ENCODE measurements at places on chromosomes 1 and 21.

GRCh38 chr1:201562659-201563405 lies 23.9 kb downstream of the NAV1 start:
- DNase-seq, result no peak

DNA sequence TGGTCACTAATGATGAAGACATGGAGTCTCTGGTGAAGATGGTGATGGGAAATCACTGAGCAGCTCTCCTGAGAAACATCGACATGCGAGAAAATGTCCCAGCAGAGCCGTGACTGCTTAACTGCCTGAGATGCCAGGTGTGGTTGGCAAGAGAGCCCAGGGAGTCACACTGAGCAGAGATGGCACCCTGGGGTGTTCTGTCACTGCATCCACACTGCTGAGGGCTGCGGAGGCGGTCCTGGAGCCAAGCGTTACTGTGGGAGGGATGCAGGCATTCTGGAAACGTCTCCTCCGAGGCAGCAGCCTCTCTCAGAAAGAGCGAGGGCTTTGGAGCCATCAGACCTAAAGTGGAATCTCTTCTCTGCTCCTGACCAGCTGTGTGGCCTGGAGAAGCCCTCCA lies 57.2 kb downstream of the EPHB2 start:
- no peak for DNase-seq

- DNase-seq, result peak; percentile 72
Observed at GRCh38 chr21:45592208-45592619, 50.0 kb upstream of the SLC19A1 start.

DNA sequence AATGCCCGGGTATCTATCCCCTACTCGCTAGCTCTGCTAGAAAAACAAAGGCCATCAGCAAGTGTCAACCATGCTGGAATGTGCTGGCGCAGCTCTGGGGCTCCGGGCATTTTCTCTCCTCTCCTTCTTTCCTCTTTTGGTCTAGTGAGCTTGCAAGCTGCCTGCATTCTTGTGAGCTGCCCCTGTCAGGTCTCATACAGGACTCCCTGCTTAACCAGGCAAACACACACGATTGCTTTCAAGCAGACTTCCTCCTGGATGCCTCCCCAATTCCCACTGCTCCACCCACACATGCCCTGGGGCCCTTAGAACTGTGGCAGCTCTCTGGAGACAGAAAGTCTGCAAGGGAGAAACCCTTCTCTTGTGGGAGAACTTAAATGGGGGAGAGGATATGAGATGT lies 35.7 kb upstream of the SUCO start:
- no peak for DNase-seq

DNA sequence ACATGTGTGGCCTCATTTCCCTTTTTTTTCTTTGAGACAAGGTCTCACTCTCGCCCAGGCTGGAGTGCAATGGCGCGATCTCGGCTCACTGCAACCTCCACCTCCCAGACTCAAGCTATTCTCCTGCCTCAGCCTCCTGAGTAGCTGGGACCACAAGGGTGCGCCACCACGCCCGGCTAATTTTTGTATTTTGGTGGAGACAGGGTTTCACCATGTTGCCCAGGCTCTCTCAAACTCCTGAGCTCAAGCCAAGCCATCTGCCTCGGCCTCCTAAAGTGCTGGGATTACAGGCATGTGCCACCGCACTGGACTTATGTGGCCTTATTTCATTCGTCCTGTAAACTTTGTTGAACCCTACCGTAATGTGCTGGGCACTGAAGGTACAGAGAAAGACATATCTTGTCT lies 569 bp upstream of the WARS2 start:
- peak; percentile 23 for DNase-seq

DNA sequence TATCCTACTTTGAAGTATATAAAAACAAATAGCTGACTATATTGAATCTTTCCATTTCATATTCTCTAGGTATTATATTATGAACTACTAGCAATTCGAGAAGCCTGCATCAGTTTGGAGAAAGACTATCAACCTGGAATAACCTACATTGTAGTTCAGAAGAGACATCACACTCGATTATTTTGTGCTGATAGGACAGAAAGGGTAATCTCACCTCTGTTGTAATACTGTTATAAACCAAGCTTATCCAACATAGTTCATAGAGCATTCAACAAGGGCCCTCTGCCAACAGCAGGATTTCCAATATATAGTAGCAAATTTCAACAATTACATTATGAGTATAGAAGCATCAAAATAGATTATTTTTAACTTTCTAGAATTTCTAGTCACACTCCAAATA lies 43.7 kb upstream of the TEKT2 start:
- DNase-seq, result no peak

GRCh38 chr1:3679098-3679555 lies 26.8 kb downstream of the TP73 start:
- no peak for DNase-seq

- DNase-seq, result no peak
Observed at GRCh38 chr1:153356392-153357075, 1.1 kb upstream of the S100A9 start.

DNA sequence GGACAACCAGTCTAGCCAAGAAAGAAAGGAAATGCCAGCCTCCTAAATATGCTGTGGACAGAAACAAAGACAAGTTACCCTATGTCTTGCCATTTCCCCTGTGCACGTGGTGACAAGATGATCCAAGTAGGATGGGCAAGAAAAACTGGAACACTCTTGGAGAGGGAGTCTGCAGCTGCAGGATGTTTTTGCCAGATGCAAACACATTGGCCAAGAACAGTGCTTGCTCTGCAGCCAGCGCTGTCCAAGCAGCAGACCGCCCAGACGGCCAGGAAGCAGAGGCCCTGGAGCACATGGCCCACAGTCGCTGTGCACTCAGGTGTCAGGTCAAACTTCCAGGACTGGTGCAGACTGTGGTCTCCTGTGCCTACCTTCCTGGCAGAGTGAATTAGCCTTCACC lies 189.3 kb downstream of the SLC35F3 start:
- DNase-seq, result no peak

DNA sequence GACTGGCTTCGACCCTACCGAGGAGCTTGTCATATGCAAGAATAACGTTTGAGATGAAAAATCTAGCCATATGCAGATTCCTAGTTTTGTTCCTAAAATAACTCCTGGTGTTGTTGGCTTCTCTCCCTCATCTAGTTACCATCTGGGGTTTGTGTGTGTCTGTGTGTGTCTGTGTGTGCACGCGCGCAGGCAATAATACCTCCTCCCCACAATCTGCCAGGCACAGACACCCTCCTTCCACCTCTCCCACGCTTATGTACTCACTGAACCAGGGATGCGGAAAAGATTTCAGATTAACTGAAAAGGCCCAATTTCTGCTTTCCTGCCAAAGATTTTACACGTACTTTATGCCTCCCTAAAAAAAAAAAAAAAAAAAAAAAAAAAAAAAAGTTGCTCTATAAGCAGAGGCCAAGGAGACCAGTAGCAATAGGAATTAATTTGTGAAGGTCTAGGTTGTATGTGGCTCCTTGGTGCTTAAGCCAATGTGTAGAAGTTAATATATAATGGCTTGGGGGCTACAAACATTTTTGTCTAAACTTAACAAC lies 452.7 kb downstream of the NUF2 start:
- no peak for DNase-seq

- no peak for DNase-seq
Observed at GRCh38 chr1:40651138-40651857, 14.2 kb downstream of the RIMS3 start.

DNA sequence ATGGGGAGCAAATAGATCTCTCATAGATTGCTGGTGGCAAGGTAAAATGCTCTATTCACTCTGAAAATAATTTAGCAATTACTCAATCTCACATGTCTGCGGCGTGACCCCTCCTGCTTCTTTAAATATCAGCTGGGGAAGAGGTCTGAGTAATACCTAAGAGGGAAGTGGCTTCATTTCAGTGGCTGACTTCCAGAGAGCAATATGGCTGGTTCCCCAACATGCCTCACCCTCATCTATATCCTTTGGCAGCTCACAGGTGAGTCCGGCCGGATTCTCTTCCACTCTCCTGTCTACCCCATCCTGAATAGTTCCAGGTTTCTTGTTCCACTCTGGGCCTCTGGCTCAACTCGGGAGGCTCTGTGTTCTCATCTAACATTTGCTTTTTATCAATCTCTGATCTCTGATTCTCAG lies at the start of gene SLAMF7:
Gene SLAMF7 (plus strand): TSS at position 150 of the 414 bp plus-strand sequence. CDS start 55 bp downstream, at position 205.
- no peak for DNase-seq

DNA sequence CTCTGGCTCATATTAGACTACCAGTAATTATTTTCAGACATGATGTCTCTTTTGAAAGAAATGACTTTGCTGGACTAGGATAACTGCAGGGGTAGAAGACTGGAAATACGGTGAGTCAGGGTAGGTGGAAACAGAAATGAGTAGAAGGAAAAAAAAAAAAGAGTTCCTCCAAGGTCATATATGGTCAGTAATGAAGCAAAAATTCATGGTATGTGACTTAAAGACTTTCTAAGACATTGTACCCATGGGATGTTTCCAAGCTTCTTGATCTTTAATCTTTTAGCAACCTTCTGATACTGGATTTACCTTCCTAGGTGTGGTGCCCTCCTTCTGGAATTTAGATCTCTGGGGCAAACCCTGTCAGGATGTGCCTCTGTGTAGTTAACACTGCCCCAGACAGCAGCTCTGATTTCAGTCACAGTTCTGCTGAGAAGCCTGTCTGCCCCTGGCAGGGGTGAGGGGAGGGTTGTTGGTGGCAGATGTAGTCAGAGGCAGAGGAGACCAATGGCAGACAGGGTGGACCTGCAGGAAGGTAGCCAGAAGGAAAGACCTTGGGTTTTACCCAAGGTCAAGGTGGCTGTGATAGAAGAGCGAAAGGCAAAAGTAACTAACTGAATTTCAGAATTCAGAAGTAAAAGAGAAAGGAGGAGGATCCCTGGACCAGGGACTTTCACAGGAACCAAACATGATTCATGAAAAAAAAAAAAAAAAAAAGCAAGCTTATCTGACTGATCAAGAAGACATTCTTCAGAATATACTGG lies 44.1 kb upstream of the BCL10 start:
- DNase-seq, result no peak

DNA sequence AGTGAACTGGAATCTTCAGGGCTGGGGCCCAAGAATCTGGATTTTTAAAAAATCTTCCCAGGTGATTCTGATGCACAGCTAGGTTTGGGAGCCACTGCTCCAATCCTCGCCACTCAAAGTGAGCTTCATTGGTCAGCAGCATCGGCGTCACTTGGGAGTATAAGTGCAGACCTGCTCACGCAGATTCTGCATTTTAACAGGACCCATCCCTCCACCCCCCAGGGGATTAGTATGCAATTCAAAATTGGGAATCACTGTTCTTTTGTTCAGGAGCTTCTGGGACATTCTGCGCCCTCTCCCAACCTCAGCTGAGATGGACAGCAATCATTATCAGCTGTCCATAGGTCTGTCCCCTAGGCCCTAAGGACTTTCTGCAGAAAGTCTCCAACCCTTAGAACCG lies 53.5 kb downstream of the LGR6 start:
- no peak for DNase-seq

GRCh38 chr1:145963265-145964019 lies 933 bp downstream of the ANKRD34A start:
- no peak for DNase-seq

- DNase-seq, result no peak
Observed at GRCh38 chr1:230300322-230301301, 125.5 kb downstream of the PGBD5 start.

DNA sequence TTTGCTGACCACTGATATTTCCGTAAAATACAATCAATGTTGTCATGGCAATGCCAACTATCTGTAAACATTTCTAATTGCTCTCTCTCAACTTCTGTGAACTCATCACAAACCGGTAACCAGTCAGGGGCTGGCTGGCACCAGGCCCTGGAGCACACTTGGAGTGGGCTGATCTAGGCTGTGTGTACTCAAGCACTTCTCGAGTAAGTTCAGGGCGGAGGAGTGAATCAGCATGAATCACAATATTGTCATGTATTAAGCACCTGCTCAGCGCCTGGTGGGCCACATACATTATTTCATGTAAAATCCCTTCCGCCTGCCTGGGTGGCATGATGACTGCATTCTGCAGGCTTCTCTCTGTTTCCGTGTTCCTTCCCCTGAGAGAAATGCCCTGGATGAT lies 212.4 kb downstream of the FOXD2 start:
- no peak for DNase-seq

- DNase-seq, result no peak
Observed at GRCh38 chr1:94801919-94802546, 18.1 kb upstream of the SLC44A3 start.

DNA sequence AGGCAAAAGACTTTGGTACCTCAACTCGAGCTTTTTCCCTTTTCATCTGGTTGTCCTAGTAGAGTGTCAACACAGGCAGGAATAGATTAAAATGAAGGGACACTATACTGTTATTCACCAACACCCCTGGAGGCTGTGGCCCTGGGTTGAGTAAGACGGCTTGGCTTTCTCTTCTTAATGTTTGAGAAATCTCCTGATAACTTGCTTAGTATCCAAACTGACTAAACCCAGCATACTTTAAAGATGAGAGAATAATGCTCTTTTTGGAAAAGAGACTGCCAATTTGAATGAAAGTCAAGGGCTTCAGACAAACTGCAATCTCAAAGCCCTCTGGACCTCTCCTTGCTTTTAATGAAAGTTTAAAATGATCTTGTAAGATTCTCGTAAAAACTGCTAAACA lies 2.6 kb upstream of the SLC30A1 start:
- no peak for DNase-seq

GRCh38 chr1:68180441-68181164 lies 51.7 kb downstream of the WLS start:
- no peak for DNase-seq

- no peak for DNase-seq
Observed at GRCh38 chr1:50348449-50349241, 74.6 kb downstream of the DMRTA2 start.

- DNase-seq, result peak; percentile 47
Observed at GRCh38 chr1:52403566-52404115, 582 bp downstream of the ORC1 start.
